ENCODE measurements at places on chromosomes 5 and 9. TPM values are rescaled to one million over a fixed set of nuclear protein-coding genes. Genes with fewer than 3 reads are reported as not detected.

Gene PCDHAC2
- total RNA-seq = 4.4 TPM

Gene IL13
- not detected for total RNA-seq

Gene GABRA6
- not detected for total RNA-seq

Gene LRRC19
- total RNA-seq = not detected

Gene OGN
- not detected for total RNA-seq

Gene MTRR
- 27.0 TPM for total RNA-seq
